Urothelium cell line (cell line): ENCODE measurements at places on chromosomes 2 and 18.

DNA sequence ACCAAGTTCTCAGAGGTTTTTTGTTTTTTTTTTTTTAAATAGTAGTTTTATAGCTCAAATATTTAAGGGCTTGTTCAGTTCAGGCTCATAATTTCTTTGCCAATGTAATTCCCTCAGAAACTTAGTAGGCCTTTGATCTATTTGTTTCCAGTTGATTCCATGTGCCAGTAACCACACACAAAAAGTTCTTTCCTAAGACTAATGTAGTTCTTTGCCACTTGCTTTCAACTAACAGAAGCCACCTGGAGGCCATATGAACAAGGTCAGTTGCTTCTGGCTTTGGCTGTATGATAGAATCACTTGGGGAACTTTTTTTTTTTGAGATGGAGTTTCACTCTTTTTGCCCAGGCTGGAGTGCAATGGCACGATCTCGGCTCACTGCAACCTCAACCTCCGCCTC lies 100.7 kb downstream of the DTNB start:
- no peak for DNase-seq

DNA sequence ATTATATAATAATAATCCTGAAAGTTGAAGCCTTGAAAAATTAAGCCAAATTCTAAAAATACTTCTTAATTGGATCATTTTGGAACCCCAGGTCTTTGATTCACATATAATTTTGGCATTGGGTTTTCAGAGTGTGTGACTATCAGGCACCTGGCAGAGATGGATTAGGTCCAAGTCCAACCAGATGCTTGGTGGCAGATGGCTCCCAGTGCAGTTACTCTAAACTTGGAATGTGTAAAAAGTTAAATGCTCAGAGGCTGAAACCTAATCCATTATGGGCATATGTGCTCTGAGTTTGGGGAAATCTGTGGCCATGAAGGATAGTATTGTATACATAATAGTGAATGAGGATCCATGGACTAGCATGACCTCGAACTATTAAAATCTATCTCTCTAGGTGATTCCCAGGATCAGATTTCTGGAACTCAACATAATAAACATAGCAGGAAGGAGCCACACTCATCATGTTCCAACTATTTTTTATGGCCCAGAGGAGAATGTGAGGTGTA lies 333.0 kb downstream of the RPRM start:
- DNase-seq = no peak

DNA sequence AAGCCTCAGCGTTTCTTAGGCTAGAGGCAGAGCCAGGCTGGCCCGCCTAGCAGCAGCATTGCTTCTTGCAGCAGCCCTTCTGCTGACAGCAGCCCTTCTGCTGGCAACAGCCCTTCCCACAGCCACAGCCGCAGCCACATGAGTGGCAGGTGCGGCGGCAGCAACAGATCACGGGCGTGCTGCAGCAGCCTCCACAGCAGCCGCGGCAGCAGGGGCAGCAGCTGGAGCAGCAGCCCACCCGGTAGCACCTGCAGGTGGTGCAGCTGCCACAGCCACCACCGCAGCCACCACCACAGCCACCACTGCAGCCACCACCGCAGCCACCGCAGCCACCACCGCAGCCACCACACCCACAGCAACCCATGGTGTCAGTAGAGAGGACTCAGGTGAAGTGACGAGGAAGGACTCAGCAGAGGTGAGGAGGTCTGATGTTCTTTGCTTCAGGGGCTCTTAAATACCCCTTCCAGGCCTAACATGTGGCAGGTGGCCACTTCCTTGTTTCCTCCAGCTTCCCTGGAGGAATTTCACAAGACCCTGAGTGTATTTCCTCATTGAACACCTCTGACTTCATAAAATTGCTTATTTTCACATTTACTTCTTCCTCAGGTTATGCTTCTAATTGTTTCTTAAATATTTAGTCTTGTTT lies at the start of gene SCYGR6:
Gene SCYGR6 (minus strand): TSS at position 364 of the 646 bp plus-strand sequence. CDS start 0 bp downstream, at position 364.
- DNase-seq = no peak

- no peak for DNase-seq
Measured at GRCh38 chr18:65735155-65735554, 15.7 kb upstream of the CDH7 start.

- no peak for DNase-seq
Measured at GRCh38 chr2:104658904-104659591, 194.9 kb upstream of the POU3F3 start.

- DNase-seq = no peak
Measured at GRCh38 chr18:79918615-79919011, 32.8 kb downstream of the SLC66A2 start.

GRCh38 chr2:163713534-163714311 lies 22.1 kb downstream of the FIGN start:
- no peak for DNase-seq

GRCh38 chr18:34848695-34849094 lies 138.6 kb downstream of the DTNA start:
- no peak for DNase-seq

- no peak for DNase-seq
Measured at GRCh38 chr18:72444798-72445155, 99.4 kb downstream of the CBLN2 start.
